ENCODE measurements at places on chromosomes 5 and 9.

- no peak for DNase-seq
Observed at GRCh38 chr9:136119061-136119882, 597 bp upstream of the TMEM250 start.

DNA sequence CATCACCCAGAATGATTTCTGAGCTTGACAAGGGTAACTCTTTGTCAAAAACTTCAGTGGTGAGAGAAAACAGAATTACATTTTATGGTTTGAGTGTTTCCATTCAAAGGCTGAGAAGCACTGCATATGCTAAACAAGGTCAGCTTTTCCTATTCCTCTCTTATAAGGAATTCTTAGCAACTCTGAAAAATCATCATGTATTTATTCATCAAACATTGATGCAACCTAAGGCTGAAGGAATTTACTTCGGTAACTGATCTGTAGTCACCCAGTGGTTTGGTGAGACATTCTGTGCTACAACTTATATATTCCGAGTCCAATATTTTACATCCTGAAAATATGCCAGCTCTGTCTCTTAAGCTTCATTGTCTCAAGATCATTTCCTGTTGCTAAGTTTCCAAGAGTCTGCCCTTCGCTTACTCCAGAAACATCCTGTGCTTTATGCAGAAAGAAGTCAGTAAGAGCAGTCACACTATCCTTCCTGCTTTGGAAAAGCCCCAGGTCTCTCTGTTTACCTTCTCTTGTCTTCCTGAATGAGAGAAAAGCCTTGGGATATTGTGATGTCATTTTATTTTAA is 176.6 kb upstream of the TBCA start:
- peak; percentile 44 for DNase-seq

- DNase-seq = no peak
Observed at GRCh38 chr9:87193151-87193550, 245.8 kb upstream of the GAS1 start.

GRCh38 chr9:136190237-136190601 is 14.7 kb downstream of the LHX3 start:
- DNase-seq = no peak

GRCh38 chr9:109063760-109064159 is 50.5 kb upstream of the CTNNAL1 start:
- no peak for DNase-seq

DNA sequence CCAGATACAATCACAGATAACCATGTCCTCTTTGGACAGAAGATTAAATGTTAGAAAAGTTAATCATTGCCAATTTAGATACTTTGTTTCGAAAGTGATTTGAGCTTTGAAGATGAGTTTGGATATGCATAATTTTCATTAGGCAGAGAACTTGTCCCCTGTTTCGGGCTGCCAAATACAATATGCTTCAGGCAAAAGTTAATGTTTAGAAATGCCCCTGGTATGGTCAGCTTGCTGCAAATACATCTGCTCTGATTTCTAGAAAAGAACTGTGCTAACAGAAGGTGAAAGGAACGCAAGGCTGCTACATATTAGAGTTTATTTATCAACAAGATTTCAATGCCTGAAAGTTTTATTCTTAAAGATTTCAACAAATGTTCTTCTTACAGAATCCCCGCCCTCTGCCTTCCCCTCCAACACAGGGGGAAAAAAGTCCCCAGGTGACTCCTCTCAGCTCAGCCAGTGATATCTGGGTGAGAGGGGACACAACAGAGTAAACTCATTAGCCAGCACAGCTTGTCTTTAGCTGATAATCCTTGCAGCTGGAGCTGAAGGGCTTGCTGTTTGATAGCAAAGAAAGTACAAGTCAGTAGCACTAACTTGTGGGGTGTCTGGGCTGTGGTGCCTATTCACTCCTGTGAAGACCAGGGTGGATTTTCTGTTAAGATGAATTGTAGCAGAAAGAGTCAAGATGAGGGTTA is 435.7 kb downstream of the DMAC1 start:
- DNase-seq = no peak

DNA sequence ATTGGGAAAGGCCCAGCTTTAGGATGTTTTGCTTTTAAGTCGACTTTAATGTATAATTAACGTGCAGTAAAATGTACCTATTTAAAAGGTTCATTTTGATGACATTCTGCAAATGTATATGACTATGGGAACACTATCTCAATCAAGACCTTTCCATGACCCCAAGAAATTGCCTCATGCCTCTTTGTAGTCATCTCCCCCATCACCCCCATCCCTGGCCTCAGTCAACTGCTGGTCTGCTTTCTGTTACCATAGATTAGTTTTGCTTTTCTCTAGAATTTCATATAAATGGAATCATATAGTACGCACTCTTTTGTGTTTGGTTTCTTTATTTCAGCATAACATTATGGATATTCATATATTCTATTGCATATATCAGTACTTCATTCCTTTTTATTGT is 80.7 kb upstream of the C9orf72 start:
- no peak for DNase-seq

DNA sequence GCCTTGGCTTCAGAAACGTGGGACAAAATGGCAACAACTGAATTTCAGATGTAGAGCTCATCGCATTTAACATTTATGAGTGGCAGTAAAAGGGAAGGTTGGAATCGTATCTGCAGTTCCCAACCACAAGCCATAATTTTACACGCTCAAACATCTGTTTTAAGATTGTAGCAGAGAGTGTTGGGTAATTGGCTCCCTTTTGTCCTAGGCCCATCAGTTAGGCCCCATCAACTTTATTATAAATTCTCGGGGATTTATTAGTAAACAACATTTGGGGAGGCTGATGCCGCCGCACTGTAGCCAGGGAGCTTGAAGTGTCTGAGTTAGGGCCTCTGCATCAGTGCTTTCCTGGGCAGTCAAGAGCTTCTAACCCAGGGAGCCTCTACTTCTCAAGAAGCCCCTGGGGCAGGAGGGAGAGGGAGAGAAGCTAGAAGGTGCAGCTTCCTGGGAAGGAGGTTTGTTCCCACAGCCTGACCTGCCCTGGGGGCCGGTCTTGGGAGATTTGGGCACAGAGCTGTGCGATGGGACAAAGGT is 66.2 kb downstream of the HSPA4 start:
- DNase-seq = no peak

DNA sequence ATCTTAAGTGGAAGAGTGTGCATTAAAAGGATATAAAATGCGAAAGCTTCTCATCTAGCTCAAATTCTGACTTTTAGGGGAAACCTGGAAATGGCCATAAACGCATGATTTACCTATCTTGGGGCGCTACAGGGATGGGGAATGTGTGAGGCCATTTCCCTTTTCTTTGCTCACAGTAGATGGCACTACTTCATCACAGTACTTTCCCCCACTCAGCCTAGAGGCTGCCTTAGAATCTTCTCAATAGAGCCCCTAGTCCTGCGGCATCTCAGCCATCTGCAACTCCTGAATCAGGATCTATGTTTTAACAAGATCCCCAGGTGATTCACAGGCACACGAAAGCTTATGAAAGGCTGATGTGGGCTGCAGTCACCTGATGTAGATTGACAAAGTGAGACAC is 110.8 kb downstream of the LHFPL2 start:
- no peak for DNase-seq

DNA sequence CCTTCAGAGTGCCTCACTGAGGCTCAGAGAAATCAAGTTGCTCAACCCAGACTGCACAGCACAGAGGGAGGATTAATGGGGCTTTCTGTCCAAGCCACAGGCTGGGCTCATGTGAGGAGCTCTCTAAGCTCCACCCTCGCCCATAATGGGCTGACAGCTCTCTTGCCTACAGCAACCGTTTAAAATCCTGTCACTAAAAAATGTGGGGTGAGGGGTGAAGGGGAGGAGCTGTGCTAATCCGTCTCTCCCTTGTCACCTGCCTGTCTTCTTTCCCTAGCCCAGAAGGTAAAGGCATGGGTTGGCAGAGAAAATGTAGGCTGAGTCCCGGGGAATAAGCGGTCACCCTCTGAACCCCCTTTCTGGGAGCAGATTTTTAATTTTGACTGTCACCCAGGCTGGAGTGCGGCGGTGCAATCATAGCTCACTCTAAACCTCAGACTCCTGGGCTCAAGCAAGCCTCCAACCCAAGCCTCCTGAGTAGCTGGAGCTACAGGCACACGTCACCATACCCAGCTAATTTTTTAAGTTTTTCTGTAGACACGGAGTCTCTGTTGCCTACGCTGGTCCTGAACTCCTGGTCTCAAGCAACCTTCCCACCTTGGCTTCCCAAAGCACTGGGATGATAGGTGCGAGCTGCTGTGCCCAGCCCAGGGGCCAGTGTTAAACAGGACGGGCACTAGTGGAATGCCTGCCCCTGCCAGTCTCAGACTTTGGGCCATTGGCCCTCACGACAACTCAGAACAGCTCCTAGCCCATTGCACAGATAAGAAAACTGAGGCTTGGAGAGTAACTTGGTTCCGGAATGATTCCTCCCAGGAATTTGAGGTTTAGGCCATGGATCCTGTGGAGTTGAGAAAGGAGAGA is 89.5 kb downstream of the LMX1B start:
- no peak for DNase-seq

- no peak for DNase-seq
Observed at GRCh38 chr9:130444565-130445221, at the start of gene ASS1. Gene ASS1 (plus strand): TSS chr9:130444961. CDS start chr9:130452229, 7,268 bp downstream.

DNA sequence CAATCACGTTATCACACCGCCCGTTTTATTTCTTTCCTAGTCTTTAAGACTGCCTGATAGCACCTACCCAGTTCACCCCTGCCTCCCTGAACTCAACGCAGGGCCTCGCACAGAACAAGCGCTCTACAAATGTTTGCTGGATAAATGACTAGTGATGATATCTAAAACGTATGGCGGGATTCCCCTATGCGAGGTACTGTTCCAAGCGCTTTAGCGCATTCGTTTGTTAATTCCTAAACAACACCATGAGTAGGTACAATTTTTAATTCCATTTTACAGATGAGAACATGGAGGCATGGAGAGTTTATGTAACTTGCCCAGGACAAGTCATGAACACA is 6.6 kb downstream of the POU4F3 start:
- no peak for DNase-seq

DNA sequence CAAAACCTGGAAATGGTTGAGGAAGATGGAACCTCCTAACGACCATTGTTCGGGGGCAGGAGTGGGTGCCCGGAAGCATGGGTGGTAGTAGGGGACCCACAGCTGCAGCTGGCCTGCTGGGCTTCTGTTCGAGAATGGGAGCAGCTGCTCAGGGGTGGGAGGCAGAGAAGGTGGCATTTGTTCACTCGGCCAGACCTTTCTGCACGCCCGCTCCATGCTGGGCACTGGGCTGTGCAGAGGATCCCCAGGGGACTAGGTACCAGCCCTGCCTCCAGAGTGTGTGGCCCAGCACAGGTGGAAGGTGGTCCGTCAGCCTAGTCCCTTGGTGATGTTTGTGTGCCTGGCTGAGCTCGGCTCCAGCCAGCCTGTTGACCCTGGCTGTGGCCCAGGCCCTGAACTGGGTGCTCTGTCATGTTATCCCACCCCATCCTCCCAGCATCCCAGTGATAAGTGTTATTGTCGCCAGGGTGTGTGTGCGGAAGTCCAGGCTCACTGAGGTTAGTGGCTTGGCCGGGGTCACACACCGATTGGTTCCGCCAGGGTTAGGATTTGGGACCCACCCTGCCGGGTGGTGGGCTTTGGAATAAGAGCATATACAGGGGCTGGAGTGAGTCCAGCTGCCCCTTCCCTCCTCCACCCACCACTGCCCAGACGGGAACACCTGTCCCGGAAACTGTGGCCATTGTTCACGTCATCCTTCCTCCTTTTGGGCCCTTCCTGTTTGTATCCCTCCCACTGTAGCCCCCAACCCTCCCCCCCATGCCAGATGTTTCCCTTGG is 4.8 kb downstream of the N4BP3 start:
- DNase-seq = no peak

GRCh38 chr5:83101514-83101913 is 24.2 kb downstream of the XRCC4 start:
- DNase-seq = no peak

DNA sequence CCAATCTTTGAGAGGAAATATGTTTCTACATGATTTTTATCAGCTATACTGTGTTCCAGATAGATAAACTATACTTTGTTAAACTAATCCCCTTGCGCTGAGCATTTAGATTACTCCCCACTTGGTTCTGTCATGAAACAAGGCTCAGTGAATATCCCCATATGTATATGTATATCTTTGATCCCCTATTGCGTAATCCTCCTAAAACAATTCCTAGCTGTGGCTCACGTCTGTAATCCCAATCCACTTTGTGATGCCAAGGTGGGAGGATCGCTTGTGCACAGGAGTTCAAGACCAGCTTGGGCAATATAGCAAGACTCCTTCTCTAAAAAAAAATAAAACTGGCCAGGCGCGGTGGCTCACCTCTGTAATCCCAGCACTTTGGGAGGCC is 2.7 kb downstream of the PHYHD1 start:
- no peak for DNase-seq

DNA sequence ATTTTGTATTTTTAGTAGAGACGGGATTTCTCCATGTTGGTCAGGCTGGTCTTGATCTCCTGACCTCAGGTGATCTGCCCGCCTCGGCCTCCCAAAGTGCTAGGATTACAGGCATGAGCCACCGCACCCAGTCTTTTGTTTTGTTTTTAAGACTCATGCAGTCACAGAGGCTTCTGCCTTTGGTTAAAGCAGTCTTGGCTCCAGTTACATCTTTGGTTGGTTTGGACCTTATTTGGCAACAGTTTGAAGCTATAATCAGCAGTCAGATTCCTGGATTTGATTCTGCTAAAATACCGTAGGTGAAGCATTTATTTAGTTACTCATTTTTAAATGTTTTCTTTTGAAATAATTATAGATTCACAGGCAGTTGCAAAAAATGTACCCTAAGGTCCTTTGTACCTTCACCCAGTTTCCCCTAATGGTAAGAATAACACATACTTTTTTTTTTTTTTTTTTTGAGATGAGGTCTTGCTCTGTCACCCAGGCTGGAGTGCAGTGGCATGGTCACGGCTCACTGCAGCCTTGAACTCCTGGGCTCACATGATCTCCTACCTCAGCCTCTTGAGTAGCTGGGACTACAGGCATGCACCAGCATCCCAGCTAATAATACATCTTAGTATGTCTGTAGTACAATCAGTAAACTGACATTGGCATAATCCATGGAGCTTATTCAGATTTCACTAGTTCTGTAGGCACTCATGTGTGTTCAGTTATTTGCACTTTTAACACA is 15.7 kb downstream of the USP20 start:
- no peak for DNase-seq

GRCh38 chr5:124961521-124961920 is 215.1 kb upstream of the ZNF608 start:
- DNase-seq = no peak

- no peak for DNase-seq
Observed at GRCh38 chr5:82375488-82376244, 97.5 kb upstream of the RPS23 start.

- DNase-seq = no peak
Observed at GRCh38 chr5:141369994-141370848, at the start of gene PCDHGB3. Gene PCDHGB3 (plus strand): TSS chr5:141370242. CDS start chr5:141370395, 153 bp downstream.

DNA sequence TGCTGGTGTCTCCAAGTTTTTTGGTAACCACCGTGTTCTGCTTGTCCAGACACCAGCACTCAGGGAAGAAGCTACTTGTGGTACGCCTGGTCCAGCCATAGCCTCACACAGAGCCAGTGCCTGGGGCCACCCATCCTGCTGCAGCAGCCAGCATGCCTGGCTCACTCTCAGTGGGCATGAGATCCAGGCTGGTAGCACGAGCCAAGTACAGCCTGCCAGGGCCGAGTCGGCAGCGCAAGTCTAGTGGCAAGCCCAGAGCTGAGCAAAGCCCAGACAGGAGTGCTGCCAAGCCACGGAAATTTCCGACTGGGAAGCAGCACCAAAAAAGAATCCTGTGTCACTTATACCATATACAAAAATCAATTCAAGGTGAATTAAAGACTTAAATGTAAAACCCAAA is 36.3 kb upstream of the FBXL17 start:
- DNase-seq = no peak

Measured in COLO829 (cell line).